ENCODE measurements at places on chromosomes 6 and 20. TPM values are rescaled to one million over a fixed set of nuclear protein-coding genes. Genes with fewer than 3 reads are reported as not detected.
A peak's percentile ranks its signal among the peaks of the same experiment; 100 is the strongest.

- peak; percentile 20 for DNase-seq
- H3K27ac ChIP-seq = no peak overlapping the region
- H3K27me3 ChIP-seq = no peaks in the 10 kb centered on the region
- no peak overlapping the region for H3K4me3 ChIP-seq
These were observed 48.6 kb downstream of the KDM1B start for GRCh38 chr6:18203786-18204185.

GRCh38 chr6:34239500-34239825, 2.8 kb downstream of the HMGA1 start:
- H3K36me3 ChIP-seq = peaks cover 24% of the 10 kb centered on the region
- H3K4me1 ChIP-seq = peaks cover 38% of the 10 kb centered on the region
- no peak overlapping the region for H3K4me3 ChIP-seq
- no peaks in the 10 kb centered on the region for H3K27me3 ChIP-seq

GRCh38 chr6:138500045-138500665, 861 bp upstream of the NHSL1 start:
- H3K27me3 ChIP-seq = no peaks in the 10 kb centered on the region
- H3K36me3 ChIP-seq = peaks cover 2% of the 10 kb centered on the region
- H3K27ac ChIP-seq = no peak overlapping the region
- H3K4me1 ChIP-seq = peaks cover 5% of the 10 kb centered on the region
- no peak for DNase-seq
- no peak overlapping the region for H3K4me3 ChIP-seq

DNA sequence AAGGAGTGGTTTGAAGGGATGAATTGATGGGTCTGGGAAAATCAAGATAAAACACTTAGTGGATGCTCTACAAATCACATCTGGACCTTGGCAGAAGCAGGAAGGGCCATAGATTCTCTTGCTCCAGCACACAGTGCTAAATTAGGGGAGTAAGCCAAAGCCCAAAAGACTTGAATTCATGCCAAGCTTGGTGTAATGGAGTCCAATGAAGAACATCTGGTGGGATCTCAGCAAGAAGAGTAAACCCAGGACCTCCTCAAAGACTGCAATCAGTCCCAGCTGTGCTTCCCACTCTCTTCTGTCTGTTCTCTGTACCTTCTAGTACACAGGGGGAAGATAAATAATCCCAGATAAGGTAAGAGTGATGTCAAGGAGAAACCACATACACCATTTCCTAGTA, 683.4 kb downstream of the RNF144B start:
- no peaks in the 10 kb centered on the region for H3K27me3 ChIP-seq
- H3K4me1 ChIP-seq = no peaks in the 10 kb centered on the region
- DNase-seq = no peak
- no peaks in the 10 kb centered on the region for H3K36me3 ChIP-seq
- H3K27ac ChIP-seq = no peak overlapping the region

- H3K4me1 ChIP-seq = no peaks in the 10 kb centered on the region
- no peaks in the 10 kb centered on the region for H3K36me3 ChIP-seq
- peaks cover 2% of the 10 kb centered on the region for H3K27me3 ChIP-seq
- H3K4me3 ChIP-seq = no peak overlapping the region
- H3K27ac ChIP-seq = no peak overlapping the region
- DNase-seq = no peak
These were observed 294.6 kb upstream of the ZNF337 start for GRCh38 chr20:25991051-25991755.

DNA sequence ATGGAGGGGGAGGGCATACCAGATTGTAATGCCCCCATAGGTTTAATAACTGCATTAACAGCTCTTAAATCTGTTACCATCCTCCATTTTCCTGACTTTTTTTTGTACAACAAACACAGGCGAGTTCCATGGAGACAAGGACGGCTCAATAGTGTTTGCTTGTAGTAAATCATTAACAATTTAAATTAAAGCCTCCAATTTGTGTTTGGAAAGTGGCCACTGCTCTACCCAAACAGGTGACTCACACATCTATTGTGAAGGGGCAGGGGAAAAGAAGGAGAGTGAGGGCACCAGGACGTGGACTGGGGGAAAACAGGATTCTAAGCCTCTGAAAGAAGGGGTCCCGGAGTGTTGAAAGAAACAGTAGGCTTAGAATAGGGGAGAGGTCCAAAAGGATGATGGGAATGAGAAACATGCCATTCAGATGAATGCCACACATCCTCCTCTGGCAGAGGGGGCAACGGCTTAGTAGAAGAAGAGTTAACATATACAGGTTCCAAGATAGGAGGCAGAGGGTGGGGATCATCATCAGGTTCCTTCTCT, 6.9 kb downstream of the GLYATL3 start:
- H3K27ac ChIP-seq = no peak overlapping the region
- no peaks in the 10 kb centered on the region for H3K27me3 ChIP-seq
- DNase-seq = no peak
- no peaks in the 10 kb centered on the region for H3K4me1 ChIP-seq
- H3K36me3 ChIP-seq = no peaks in the 10 kb centered on the region

ATP6V1G2 gene
- total RNA-seq = 3.1 TPM

GRCh38 chr6:41222045-41222444, 6.1 kb upstream of the TREML4 start:
- H3K27me3 ChIP-seq = no peaks in the 10 kb centered on the region
- no peak for DNase-seq
- no peak overlapping the region for H3K27ac ChIP-seq

DNA sequence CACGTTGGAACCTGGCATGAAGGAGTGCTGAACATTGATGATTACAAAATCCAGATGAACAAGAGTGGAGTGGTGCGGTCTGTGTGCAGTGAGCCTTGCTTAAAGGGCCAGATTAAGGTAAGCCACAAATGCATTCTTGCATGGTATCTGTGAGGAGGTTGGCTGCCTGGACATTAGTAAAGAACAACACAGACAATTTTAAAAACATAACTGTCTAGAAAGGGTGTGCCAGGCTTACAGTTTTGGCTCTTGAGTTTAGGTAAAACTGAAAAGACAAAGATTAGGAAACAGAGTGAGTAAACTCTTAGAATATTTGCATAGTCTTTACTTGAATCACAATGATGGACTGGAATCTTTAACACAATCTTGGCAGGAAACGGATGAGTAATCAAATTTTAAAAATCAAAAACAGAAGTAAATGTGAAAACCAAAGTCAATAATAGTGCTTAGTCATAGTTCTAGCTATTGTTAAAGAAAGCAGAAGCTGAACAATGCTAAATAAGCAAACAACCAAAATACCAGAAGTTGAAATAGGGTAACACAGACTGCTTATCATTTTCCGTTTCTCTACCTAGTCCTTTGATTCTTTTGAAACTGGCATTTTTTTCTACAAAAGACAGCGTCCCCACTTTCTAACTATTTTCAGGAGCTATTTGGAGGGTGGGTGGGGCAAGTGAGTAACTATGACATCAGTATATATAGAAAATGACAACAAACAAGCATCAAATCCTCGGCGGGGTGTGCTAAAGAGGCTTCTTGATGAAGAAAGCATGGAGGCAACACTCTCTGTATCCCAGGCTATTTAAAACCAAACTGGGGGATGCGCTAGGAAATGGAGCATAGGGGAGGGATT, 185.8 kb upstream of the RAB32 start:
- no peak overlapping the region for H3K4me3 ChIP-seq
- H3K27ac ChIP-seq = no peak overlapping the region
- peak; percentile 27 for DNase-seq

- H3K4me3 ChIP-seq = no peak overlapping the region
- no peaks in the 10 kb centered on the region for H3K27me3 ChIP-seq
- DNase-seq = no peak
- H3K36me3 ChIP-seq = no peaks in the 10 kb centered on the region
- H3K4me1 ChIP-seq = peaks cover 2% of the 10 kb centered on the region
- no peak overlapping the region for H3K27ac ChIP-seq
These were observed 32.1 kb upstream of the NHSL1 start for GRCh38 chr6:138531387-138531786.

RBM24 gene
- total RNA-seq = 6.7 TPM

- DNase-seq = no peak
- H3K4me1 ChIP-seq = peaks cover 4% of the 10 kb centered on the region
- H3K36me3 ChIP-seq = no peaks in the 10 kb centered on the region
- H3K27me3 ChIP-seq = peaks cover 76% of the 10 kb centered on the region
- no peak overlapping the region for H3K27ac ChIP-seq
These were observed 26.8 kb upstream of the SLC22A7 start for GRCh38 chr6:43271103-43271815.

DNA sequence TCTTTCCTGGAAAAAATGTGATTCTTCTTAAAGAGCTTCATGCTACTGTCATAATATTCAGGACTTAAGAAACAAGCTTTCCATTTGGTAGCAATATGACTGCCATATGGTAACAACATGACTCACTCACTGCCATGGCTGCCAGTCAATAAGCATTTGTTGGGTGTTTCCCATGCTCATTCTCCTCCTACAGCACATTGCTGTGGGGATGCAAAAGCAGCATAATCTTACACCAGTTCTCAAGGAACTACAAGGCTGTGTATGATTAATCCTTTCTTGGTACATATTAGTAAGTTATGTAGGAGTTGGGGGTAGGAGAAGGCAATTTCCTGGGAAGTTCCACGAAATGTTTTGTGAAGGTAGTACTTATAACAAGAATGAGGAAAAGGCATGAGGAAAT, 76.7 kb downstream of the CEP162 start:
- H3K4me3 ChIP-seq = no peak overlapping the region
- no peaks in the 10 kb centered on the region for H3K4me1 ChIP-seq
- no peaks in the 10 kb centered on the region for H3K27me3 ChIP-seq

DNA sequence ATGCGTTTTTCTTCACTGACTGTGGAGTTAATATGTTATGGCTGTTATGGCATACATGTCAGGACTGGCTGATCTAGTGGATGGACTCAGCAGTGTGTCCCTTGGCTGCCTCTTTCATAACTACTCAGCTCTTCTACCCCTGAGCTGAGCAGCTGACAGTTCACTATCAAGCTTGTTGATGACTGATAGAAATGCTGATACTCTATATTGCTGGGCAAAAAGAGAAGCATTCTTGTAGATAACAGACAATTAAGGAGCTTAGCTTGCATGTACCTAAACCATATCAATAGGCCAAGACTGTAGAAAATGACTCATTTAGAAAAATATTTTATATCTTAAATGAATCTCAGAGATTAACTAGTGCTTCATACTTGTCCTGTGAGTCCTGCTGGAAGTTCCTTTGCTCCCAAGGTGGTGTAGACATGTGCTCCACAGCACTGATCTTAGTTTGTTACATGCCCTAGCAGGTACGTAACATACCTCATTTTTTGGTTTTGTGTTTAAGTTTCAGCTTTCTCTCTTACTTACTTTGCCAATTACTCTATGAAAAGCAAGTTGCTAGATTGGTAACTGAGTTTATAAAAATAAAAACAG, 236.9 kb downstream of the GMDS start:
- H3K4me1 ChIP-seq = no peaks in the 10 kb centered on the region
- H3K27me3 ChIP-seq = no peaks in the 10 kb centered on the region
- H3K27ac ChIP-seq = no peak overlapping the region
- H3K36me3 ChIP-seq = no peaks in the 10 kb centered on the region
- DNase-seq = peak; percentile 49

TULP1 gene
- total RNA-seq = not detected

GRCh38 chr20:22055981-22056380, 350.5 kb downstream of the PAX1 start:
- H3K27me3 ChIP-seq = no peaks in the 10 kb centered on the region
- H3K4me1 ChIP-seq = no peaks in the 10 kb centered on the region
- no peak for DNase-seq
- H3K36me3 ChIP-seq = no peaks in the 10 kb centered on the region
- H3K4me3 ChIP-seq = no peak overlapping the region
- H3K27ac ChIP-seq = no peak overlapping the region

DNA sequence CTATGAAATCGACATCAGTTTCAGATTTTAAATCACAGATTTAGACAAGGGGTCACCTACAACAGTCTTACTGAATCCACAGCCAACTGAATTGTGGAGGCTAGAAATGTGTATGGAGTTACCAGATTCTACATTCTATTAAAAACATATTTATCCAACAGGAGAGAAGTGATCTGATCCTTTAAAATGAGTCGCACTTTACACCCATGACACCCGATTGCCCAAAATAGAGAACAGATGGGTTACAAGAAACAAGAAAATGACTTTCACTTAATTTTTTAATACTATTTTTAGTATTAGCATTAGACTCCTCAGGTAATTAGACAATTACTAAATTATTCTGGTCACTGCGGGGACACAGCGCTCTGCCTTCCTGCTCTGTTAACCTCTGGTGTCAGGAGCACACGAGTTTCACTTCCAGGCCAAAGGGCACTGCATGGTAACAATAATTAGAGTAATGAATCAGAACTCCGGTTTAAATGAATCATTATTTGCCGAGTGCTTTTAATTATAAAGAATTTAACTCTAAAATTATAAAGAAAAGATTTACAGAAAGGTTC, 108.6 kb downstream of the ATP9A start:
- H3K27ac ChIP-seq = no peak overlapping the region
- H3K4me3 ChIP-seq = no peak overlapping the region
- H3K27me3 ChIP-seq = no peaks in the 10 kb centered on the region
- H3K36me3 ChIP-seq = peaks cover 2% of the 10 kb centered on the region
- DNase-seq = no peak
- peaks cover 6% of the 10 kb centered on the region for H3K4me1 ChIP-seq

GRCh38 chr6:158908606-158909005, 89.4 kb upstream of the EZR start:
- no peaks in the 10 kb centered on the region for H3K4me1 ChIP-seq
- no peaks in the 10 kb centered on the region for H3K36me3 ChIP-seq
- no peaks in the 10 kb centered on the region for H3K27me3 ChIP-seq
- H3K4me3 ChIP-seq = no peak overlapping the region

DEF6 gene
- total RNA-seq = 2.5 TPM

WFDC5 gene
- total RNA-seq = not detected

DNA sequence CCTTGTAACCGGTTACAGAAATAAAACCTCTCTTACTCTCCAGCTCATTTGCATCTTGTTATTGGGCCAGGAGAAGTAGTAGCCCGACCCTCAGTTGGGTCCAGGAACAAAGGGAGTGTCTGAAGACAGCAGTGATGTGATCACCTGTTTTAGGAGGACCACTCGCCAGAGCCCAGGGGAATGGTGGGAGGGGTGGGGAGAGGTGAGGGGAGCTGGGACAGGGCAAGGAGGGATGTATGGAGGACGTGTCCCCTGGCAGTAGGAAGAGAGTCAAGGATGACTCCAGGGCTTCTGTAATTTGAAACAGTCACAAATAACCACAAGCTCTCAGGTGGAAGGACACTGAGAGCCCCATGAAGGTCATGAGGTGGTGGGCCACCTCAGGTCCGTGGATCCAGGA, 1.4 kb upstream of the PCMTD2 start:
- peaks cover 10% of the 10 kb centered on the region for H3K4me1 ChIP-seq
- DNase-seq = no peak
- H3K27ac ChIP-seq = no peak overlapping the region

OXT gene
- not detected for total RNA-seq

MUCL3 gene
- total RNA-seq = not detected

DNA sequence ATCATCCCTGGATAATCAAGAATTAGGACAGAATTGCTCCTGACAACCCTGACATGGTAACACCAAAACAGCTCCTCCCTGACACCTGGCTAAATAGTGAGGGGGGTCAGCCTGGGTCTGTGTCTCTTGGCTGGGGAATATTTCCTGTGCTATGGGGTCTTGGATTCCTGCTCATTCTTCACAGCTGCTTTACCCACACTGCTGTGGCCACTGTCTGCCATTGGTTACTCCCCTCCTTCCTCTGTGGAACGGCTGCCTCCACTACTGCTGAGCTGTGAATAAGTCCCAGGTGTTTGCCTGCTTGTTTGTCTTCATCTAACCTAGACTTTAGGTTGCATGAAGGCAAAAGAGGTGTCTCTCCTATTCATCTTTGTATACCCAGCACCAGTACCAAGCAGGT, 33.9 kb upstream of the TXLNB start:
- H3K4me1 ChIP-seq = peaks cover 3% of the 10 kb centered on the region
- no peaks in the 10 kb centered on the region for H3K27me3 ChIP-seq
- no peak overlapping the region for H3K27ac ChIP-seq
- no peak for DNase-seq
- no peaks in the 10 kb centered on the region for H3K36me3 ChIP-seq
- H3K4me3 ChIP-seq = no peak overlapping the region
